ENCODE measurements at places on chromosomes 4 and X. TPM values are rescaled to one million over a fixed set of nuclear protein-coding genes. Genes with fewer than 3 reads are reported as not detected.
A peak's percentile ranks its signal among the peaks of the same experiment; 100 is the strongest.

ARHGAP4 gene
- total RNA-seq = 22.9 TPM

GPM6B gene
- 2.0 TPM for total RNA-seq

SMIM10 gene
- 4.9 TPM for total RNA-seq

SPANXA2 gene
- total RNA-seq = not detected

ARSJ gene
- 12.8 TPM for total RNA-seq

SCRG1 gene
- 1.1 TPM for total RNA-seq

SH3TC1 gene
- total RNA-seq = 16.5 TPM

DNA sequence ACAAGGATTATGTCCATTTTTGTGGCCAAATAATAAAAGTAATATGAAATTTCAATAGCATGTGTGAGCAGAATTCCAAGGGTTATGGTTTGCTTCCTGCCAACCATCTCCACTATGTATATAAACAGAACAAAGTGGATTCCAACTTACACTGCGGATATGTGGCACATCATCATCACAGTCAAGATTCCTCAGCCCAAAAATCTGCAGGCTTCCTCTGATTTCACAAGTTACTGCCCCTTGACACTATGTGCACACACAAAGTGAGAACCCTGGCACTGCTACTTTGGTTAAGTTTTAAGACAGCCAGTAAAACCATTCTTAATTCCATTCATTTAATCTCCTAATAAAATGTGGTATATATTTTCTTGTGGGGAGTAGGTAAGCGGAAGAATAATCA is 76.4 kb downstream of the LEF1 start:
- DNase-seq = no peak

DNA sequence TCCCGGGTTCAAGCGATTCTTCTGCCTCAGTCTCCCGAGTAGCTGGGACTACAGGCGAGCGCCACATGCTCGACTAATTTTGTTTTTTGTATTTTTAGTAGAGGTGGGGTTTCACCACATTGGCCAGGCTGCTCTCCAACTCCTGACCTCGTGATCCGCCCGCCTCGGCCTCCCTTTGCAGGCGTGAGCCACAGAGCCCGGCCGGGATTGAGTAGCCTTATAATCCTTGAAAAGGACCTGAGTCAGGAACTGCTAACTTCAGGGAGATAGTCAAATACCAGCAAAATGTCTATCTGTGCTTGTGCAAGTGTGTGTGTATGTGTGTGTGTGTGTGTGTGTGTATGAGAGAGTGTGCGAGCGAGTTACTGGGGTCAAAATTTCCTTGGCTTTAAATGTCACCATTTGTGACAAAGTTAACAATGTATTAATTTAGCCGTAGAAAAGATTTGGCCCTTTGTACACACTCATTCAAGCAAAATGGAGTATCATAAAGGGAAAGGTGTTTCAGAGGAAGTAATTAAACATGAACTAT is 1.8 kb upstream of the KDM6A start:
- DNase-seq = no peak

DNA sequence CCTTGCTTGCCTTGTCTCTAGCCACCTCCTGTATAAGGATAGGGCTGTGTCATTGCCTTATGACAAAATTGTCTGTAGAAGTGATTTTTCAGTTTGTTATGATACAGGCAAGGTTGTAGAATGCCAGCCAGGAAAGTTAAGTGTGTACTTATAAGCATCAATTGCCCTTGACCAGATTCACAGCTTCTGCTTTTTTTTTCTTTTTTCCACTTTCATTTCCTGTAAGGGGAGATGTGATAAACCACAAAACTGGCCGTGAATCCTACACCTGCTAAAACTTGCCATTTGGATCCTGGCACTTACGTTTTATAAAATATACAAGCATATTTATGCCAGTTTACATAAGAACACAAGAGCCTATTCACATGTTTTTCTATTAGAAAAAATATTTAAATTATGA is 35.0 kb upstream of the BMPR1B start:
- DNase-seq = no peak

- peak; percentile 87 for DNase-seq
Measured at GRCh38 chr4:15753786-15754185, 24.3 kb upstream of the CD38 start.

DNA sequence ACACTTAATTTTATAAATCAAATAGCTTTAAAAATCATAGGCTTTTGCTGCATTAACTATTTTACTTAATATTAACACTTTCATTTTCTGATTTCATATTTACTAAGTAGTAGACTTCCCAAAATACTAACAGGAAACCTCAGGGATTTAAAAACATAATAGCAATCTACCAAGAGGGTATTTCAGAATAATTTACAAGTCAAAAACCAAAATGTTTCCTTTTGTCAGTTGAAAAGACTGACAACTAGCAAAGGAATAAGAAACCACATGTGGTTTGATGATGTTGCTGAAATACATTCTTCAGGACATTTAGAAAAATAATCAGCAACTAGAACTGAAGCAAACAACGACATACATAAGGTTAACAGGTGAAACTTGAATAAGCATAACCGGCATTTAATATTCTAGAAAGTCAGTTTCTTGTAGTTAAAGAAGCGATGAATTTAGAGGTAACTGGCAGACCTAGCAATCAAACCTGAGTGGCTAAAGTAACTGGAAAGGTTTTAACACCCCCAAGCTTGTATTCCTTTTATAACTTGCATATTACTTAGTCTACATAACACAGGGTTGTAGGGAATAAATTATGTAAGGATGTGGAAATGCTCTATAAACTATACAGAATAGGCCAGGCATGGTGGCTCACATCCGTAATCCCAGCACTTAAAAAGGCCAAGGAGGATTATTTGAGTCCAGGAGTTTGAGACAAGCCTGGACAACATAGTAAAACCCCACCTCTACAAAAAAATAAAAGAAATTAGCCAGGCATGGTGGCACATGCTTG is 40.0 kb downstream of the DHX15 start:
- no peak for DNase-seq

DNA sequence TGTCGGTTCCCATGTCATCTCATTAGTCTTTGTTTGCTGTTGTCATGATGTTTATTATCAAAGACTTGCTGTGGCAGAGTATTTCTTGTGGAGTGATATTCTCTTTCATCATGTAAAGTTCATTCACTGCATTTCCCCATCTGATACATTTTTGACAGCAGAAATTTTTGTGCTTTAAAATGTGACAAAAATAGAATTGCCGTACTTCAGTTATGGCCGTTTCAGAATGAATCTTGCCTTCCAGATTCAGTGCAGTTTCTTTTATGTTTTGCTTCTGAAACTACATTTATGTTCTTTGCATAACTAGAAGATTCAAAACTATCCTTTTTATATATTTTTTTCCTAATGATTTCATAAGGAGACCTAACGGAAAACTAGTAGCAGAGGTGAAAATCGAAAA is 10.0 kb downstream of the CSTF2 start:
- no peak for DNase-seq

DNA sequence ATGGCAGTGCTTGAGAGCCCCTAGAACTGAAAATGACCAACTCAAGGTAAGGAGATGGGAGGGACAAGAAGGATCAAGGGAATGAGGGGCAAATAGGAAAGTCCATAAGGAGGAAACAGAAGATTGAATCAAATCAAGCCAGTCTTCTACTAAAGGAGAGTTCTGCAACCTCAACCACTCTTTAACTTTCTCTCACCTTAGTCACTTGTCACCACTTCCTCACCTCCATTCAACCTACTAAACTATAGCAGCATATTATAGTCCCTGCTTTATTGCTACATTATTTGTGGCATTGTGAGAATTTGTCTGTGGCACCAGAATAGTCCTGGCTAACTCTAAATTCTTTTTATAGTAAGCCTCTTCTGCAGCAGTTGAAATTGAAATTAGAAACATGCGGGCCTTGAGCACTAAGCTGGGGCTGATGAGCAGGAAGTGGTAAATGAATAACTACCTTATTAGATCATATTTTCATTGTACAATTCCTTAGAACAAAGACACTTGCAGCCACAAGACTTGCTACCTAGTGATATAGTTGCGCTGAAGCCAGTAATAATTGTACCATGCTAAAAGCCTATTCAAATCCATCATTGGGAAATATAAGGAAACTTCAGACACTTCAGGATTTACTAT is 336.9 kb downstream of the ZNF674 start:
- no peak for DNase-seq

DNA sequence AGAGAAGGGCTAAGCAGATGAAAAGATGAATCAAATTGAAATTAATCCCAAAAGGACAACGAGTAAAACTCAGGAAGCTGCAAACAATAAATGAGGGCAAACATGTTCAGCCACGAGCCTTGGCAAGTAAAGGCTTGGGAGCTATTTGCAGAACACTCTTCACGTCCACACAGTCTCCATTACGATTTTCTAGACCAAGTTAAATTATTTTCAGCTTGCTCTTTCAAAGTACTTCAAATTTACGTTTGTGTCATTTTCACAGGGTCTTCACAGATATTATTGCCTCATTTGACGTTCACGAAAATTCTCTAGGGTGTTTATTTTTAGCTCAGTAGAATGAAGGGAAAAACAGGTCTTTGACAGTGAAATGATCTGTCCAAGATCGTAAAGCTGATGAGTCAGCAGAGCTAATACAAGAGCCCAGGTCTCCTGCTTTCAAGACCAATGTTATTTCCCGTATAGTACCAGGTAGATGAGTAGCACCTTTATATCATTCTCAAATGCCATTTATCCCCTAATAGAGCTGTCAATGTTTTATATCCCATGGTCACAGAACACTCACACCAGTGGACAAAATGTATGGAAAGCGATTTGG is 20.9 kb downstream of the KLB start:
- no peak for DNase-seq

DNA sequence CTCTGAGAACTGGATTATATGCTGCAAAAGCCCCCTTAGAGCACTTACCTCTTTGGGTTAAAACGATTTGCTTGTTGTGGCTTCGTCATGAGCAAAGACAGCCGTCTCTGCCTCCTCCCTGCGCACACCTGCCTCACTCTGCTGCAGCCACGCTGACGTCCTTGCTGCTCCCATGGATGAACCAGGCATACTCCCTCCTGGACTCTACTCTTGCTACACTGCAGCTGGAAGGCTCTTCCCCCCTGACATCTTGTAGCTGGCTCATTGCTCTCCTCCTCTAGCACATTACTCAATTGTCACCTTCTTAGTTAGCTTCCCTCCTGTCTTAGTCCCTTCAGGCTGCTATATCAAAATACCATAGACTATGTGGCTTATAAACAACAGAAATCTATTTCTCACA is 59.3 kb downstream of the FAM114A1 start:
- DNase-seq = no peak

DNA sequence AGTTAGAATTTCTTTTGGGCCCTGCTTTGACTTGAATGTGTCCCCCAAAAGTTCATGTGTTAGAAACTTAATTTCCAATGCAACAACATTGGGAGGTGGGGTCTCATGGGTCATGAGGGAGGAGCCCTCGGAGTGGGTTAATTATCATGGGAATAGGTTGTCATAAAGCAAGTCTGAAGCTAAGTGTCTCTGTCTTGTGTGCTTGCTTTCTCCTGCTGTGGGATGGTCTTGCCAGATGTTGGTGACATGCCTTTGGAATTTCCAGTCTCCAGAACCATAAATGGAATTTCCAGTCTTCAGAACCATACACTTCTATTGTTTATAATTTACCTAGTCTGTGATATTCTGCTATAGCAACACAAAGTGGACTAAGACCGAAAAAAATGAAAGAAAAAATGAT is 71.6 kb downstream of the RASL11B start:
- DNase-seq = no peak

Data from cardiac septum (tissue), 1 donor.